Stimulated activated CD8-positive, alpha-beta memory T cell treated with anti-CD3 and anti-CD28 coated beads, Interleukin-12 subunit alpha, Interleukin-12 subunit beta, amount 100 ng/mL, for 1 hour (primary cell): ENCODE measurements at places on chromosomes 13 and 19.

DNA sequence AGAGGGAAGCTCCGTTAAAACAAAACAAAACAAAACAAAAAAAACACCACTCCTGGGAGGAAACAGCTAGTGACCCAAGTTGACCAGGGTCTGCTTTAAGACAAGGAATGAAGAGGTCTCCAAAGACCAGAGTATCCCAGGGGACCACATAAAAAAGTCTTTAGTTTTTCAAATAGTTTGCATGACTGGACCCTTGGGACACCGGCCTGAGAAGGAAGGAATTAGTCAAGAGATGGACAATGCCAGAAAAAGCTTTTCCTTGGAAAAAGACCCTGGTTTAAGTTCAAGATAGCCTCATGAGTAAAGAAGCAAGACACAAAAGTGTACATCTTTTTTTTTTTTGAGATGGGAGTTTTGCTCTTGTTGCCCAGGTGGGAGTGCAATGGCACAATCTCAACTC lies 12.5 kb upstream of the PNMA8B start:
- DNase-seq = no peak

- DNase-seq = no peak
These were observed 215.9 kb upstream of the SOX21 start for GRCh38 chr13:94928127-94928775.

- no peak for DNase-seq
These were observed 573.1 kb upstream of the KLF12 start for GRCh38 chr13:74707291-74707690.

DNA sequence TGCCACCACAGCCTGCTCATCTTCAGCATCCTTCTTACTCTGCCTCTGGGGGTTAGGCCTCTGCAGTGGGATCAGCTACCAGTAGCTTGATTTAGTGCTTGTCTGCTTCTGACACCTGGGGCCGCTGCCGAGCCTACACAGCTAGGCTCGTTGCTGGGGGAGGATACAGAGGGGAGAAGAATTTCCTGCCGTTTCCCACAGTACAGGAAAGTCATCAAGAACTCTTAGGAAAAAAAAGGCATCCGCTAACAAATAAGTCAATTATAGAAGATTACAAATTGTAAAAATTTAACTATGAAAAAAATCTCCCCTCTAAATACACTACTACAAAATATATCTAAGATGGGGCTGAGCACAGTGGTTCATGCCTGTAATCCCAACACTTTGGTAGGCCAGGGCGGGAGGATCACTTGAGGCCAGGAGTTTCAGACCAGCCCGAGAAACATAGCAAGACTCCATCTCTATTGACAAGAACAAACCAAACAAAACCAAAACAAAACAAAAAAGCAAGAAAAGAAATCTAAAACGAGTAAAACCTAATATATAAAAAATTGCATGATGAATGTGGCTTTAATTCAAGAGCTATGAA lies 26.7 kb downstream of the LATS2 start:
- no peak for DNase-seq

GRCh38 chr19:58033741-58034476 lies at the start of gene ZSCAN1:
Gene ZSCAN1, plus strand, starts transcription at chr19:58034025. Its CDS starts 3,812 bp downstream, at chr19:58037837.
- no peak for DNase-seq

- no peak for DNase-seq
These were observed 253.3 kb upstream of the TSHZ3 start for GRCh38 chr19:31602548-31602947.

DNA sequence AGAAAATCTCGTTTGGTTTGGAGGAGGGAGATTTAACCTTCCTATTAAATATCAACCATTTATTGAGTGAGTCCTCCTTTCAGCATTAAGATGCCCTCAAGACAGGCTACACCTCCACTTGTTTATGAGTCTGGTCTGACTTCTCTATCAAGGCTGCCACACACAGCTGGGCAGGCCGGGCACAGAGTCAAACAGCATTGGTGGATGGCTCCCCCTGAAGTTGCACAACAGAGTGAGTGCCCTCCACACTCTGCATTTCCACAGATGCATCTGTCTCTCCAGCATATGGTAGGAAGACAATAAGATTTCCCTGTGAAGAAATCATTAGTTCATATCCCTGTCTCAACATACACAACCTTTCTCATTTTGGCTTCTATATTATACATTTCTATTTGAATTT lies 31.4 kb downstream of the PHF11 start:
- DNase-seq = no peak

GRCh38 chr13:70568571-70568970 lies 460.3 kb upstream of the KLHL1 start:
- no peak for DNase-seq

- no peak for DNase-seq
These were observed 12.3 kb upstream of the GPR18 start for GRCh38 chr13:99270518-99270917.

DNA sequence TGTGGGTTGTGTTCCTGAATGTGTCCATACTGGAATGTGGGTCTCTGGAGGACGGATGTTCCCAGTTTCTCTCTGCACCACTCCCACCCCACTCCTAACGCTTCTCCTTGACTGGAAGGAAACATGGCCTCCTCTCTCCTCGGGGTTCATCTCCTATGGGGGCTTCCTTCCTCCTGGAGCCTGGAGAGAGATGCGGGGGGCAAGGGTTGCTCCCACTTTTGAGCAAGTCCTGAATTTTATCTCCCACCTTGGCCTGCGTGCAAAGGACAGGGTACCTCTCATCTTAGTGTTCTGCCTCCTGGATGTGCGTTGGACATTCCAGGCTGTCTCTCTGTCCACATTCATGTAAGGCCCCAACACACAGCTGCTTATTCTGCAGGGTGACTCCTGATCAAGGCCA lies 52.5 kb upstream of the UQCRFS1 start:
- no peak for DNase-seq

GRCh38 chr19:18364826-18365528 lies 21.0 kb upstream of the GDF15 start:
- DNase-seq = no peak

DNA sequence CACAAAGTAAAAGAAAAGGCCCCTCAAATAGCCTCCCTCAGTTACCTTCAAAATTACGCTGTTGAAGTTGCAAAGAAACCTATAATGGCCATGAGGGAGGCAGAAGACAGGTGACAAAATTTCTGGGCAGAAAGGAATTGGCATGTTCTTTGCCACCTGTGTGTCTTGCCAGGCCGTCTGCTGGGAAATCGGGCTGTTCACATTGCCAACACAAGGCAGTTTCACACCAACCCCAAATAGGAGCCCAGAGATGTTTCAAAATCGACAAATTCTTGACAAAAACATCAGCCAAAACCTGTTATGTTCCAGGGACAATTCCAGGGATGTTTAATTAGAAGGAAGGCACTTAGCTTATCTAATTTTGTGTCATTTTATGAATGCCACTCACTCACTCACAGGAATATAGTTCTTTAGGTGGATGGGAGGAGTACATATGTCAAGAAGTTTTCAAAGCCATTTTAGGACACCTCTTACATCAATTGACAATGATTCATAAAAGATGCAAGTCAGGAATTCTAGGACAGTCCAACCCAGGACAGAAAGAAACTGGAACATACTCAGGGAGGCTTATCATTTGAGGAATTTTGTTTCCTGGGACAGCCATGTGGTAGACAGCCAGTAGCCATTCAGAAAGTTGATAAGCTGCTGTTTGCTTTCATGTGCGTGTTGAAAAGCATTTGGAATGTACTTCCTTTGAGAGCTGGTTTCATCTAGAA lies 164.5 kb downstream of the RGCC start:
- no peak for DNase-seq

- no peak for DNase-seq
These were observed 5.4 kb downstream of the ZC3H4 start for GRCh38 chr19:47107953-47108746.
